Stomach (tissue), 19 donors: ENCODE measurements at places on chromosomes 12 and 14. TPM values are rescaled to one million over a fixed set of nuclear protein-coding genes. Genes with fewer than 3 reads are reported as not detected.

Gene ARPC3
- total RNA-seq: 220 TPM

Gene P2RX2
- not detected for total RNA-seq

Gene CAPZA3
- not detected for total RNA-seq

Gene ENDOU
- total RNA-seq: not detected

DNA sequence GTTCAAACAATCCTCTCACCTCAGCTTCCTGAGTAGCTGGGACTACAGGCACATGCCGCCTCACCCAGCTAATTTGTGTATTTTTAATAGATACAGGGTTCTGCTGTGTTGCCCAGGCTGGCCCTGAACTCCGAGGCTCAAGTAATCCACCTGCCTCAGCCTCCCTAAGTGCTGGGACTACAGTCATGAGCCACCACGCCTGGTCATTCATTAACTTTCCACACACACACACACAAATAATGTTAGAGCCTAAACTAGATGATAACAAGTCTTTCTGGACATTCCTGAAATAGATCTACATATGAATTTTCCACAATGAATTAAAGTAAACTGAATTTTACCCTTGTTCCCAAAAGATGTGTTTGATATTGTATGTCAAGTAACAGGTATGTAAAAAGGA, 776.0 kb downstream of the GALC start:
- no peak for DNase-seq

DNA sequence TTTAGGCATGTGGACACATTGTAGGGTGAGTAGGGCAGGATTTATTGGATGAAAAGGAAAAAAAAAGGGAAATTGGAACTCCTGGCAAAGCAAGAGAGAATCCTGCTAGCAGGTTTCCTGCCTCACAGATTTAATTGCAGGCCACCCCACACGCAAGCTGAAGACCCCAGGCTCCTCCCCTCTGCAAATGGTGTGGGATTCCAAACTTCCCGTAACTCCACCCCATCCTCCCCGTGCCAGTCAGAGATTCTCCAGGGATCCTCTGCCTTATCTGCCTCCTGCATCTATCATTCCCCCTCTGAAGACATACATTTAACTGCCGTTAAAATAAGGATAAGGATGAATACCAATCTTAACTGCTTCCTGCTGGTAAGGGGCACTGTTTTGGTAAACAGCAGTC, 249.8 kb upstream of the GARIN2 start:
- DNase-seq: no peak

DNA sequence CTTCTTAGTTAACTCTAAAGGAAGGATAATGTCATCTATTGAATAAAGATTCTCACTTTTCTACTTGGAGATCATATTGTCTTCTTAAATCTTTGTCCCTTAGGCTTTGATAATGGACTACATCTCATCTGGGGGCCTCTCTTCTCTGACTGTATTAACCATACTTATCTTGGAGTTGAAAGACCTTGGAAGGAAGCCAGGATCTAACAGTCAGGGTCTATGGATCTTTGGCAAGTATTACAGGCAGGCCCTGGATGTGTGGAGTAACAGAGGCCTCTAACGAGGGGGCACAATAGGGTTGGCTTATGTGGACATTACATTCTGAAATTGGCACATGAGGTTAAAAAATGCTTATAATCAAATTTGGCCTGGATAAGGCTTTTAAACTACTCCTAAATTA, 513.8 kb downstream of the NRXN3 start:
- DNase-seq: no peak

Gene FAIM2
- 44.6 TPM for total RNA-seq

DNA sequence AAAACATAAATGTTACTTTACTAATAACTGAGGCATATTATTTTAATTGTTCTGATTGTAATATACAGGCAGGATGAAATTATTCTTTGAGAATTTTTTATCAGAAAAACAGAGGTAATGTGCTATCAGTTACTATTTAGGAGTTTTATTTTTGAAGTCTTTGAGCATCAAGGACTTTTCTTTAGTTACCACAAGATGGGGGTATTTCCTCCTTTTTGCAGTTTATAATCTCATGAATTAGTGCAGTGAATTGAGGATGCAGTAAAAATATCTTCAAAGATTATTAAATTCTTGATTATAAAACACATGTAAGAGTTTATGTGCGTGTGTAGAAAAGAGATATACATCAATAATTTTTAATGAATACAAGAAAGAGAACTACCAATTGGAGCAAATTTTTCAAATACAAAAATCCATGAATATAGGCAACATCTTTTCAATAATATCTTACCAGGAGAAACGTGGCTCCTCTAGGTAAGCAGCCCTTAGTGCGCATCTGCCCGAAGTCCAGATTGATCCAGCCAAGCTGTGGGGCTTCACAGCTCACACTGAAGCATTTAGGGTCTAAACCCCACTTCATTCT, 71.6 kb downstream of the ERGIC2 start:
- peak; percentile 20 for DNase-seq

Gene ANKRD33
- not detected for total RNA-seq

Gene LRIG3
- total RNA-seq: 330 TPM

Gene FOXN4
- not detected for total RNA-seq

Gene RNASE7
- not detected for total RNA-seq

GRCh38 chr12:30945443-30946164, 19.1 kb downstream of the TSPAN11 start:
- peak; percentile 42 for DNase-seq

- no peak for DNase-seq
These were observed 626 bp downstream of the LHX5 start for GRCh38 chr12:113470871-113471618.

DNA sequence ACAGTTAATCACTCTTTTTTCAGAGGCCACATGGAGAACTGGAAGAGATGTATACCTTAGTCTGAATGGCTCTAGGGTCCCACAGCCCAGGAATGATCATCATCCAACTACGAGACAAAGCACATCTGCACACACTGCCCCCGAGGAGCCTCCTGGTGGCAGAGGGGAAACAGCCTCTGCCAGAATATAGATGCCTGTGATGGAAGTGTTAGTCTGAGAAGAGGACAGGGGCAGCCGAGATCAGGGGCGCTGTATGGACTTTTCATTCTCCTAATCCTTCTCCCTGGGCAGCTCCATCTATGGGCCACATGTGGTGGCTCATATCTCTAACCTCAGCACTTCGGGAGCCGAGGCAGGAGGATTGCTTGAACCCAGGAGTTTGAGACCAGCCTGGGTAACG, 82.8 kb upstream of the CAPRIN2 start:
- DNase-seq: no peak

DNA sequence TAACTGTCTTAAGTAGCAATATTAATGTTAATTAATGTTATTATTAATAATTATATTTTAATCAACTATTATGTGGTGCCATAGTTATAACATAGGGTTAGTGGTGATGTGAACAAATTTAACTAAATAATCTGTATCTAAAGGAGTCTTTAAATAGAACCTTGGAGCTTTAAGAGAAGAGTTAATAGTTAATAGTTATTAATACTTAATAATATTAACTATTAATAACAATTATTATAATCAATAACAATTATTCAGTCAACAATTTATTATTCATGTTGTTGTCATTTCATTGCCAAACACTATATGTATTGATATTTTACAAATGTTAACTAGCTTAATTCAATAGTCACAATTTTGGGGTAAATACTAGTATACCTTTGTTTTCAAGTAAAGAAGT, 58.2 kb downstream of the SLC16A7 start:
- DNase-seq: no peak

Gene CCDC63
- not detected for total RNA-seq

Gene SOX5
- 15.2 TPM for total RNA-seq

Gene PRKAG1
- total RNA-seq: 36.9 TPM

- DNase-seq: no peak
These were observed 6.6 kb downstream of the DCAF4 start for GRCh38 chr14:72932893-72933292.

GRCh38 chr12:20125276-20125798, 243.0 kb upstream of the PDE3A start:
- DNase-seq: no peak

Gene KRT72
- not detected for total RNA-seq

- peak; percentile 92 for DNase-seq
These were observed 29.3 kb downstream of the SLC7A8 start for GRCh38 chr14:23153851-23154796.

Gene PRB2
- not detected for total RNA-seq

GRCh38 chr14:33810308-33810707, 140.6 kb downstream of the EGLN3 start:
- no peak for DNase-seq
